ENCODE measurements at places on chromosomes 5 and 9. TPM values are rescaled to one million over a fixed set of nuclear protein-coding genes. Genes with fewer than 3 reads are reported as not detected.

DNA sequence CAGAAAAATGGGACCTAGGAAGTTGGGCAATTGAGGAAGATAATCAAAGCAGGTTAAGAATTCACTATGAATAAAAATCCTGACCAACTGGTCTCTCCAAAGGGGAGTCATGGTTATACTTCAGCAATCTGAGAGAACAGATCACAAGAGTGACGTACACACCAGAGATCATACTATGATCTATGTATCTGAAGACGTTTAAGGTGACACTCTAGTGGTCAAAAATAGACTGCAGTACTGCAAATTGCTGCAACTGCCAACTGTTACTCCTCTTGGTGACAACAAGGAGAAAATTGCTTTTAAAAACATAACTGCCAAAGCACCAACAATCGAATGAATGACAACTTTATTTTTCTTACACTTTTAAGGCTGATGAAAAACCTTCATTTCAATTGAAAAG, 4.9 kb downstream of the AK6 start:
- H3K36me3 ChIP-seq: peaks cover 11% of the 10 kb centered on the region
- H3K4me1 ChIP-seq: peaks cover 12% of the 10 kb centered on the region
- peak; percentile 20 for DNase-seq
- no peak overlapping the region for H3K27ac ChIP-seq
- H3K27me3 ChIP-seq: no peaks in the 10 kb centered on the region

- no peak for DNase-seq
- no peaks in the 10 kb centered on the region for H3K36me3 ChIP-seq
- H3K27ac ChIP-seq: no peak overlapping the region
- H3K27me3 ChIP-seq: no peaks in the 10 kb centered on the region
Measured at GRCh38 chr9:78150312-78150982, 85.4 kb upstream of the CEP78 start.

Gene CCNJL
- polyA plus RNA-seq: 14.1 TPM

Gene CARD9
- polyA plus RNA-seq: 2.1 TPM

DNA sequence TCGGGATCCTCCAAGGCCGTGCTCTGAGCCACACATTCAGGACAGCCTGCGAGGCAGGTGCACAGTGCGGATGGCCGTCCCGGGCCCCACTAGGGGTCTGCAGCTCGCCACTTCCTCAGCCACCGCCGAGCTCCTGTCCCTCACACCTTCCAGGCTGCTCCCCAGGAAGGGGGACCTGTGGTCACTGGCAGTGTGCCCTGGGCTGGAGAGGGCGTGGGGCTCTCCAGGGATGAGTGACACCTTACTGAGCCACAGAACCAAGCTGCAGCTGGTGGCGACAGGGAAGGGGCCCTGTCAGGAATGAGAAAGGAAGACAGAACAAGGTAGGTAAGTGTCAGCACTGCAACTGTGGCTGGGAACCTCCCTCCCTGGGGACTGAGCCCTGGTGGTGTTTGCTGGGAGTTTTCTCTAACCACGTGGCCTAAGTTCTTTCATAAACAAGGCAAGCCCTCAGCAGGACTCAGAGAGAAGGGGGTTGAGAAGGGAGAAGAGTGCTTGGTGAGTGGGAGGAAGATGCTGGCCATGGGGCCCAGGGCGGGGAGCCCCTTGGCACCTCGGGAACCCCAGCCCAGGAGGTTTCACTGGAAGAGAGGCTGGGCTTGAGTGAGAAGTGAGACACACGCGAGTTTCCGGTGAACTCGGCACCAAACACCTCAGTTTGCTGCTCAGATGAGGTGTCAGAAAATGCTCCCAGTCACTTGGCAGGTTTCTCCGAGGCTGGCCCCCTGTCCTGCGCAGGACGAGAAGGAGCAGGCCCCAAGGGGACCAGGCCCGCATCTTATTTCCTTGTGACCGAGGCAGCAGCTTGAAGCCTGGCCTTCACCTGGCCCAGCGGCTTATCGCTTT, 5.2 kb downstream of the IL13 start:
- H3K36me3 ChIP-seq: no peaks in the 10 kb centered on the region
- no peak overlapping the region for H3K4me3 ChIP-seq
- peaks cover 13% of the 10 kb centered on the region for H3K4me1 ChIP-seq
- no peaks in the 10 kb centered on the region for H3K27me3 ChIP-seq
- peak; percentile 23 for DNase-seq

DNA sequence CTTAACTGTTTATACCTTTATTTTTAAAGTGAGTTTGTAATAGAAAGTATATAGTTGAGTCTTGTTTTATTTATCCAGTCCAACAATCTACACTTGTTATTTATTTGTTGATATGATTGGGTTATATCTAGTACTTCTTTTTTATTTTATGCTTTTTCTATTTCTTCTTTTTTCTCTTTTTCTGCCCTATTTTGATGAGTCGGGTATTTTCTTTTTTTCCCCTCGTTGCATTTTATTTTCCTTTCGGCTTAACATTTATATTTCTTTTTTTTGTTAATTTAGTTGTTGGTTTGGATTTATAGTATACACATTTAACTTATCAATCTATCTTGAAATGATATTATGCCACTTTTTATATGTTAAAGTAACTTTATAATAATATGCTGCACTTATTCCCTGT, 111.7 kb upstream of the IZUMO3 start:
- no peak overlapping the region for H3K4me3 ChIP-seq
- H3K36me3 ChIP-seq: no peaks in the 10 kb centered on the region
- no peaks in the 10 kb centered on the region for H3K4me1 ChIP-seq
- H3K27me3 ChIP-seq: no peaks in the 10 kb centered on the region

DNA sequence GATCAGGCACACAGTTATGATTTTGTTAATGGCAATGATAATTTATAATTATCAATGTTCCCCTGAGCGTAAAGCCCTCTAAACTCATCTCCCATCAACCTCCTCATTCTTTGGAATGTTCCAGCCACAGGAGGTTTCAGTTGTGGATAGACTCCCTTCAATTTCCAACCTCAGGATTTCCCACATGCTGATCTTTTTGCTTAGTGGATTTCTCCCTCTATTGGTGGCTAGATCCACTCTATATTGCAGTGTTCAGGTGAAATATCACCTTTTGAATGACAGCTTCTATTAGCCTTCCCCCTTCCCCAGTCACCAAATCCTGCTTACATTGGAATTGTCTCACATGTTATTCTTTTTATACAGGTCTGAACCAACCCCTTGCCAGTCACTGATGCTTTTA, 113.9 kb downstream of the CDH10 start:
- no peak for DNase-seq
- H3K36me3 ChIP-seq: no peaks in the 10 kb centered on the region
- H3K4me3 ChIP-seq: no peak overlapping the region
- no peaks in the 10 kb centered on the region for H3K27me3 ChIP-seq

Gene SV2C
- not detected for polyA plus RNA-seq

DNA sequence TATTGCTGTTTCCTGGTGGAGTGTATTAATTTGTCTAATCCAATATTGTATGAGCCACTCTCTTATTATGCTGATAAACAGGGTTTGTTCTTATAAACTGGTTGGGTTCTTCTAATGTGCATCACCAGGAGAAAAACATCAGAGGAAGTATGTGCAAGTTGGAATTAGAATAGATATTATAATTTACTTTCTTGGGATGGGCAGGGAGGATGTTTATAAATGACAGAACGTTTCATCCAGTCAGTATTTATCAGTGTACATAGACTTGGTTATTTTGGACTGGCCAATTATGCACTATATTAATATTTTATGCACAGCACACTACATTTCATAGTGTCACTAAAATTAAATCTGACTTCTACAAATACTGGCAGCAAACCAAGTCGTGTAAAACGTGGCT, 495.8 kb downstream of the PSAT1 start:
- H3K27ac ChIP-seq: no peak overlapping the region
- H3K4me3 ChIP-seq: no peak overlapping the region
- DNase-seq: no peak
- no peaks in the 10 kb centered on the region for H3K36me3 ChIP-seq
- no peaks in the 10 kb centered on the region for H3K27me3 ChIP-seq
- H3K4me1 ChIP-seq: no peaks in the 10 kb centered on the region

Gene PIP5K1B
- polyA plus RNA-seq: 2.0 TPM

GRCh38 chr5:34553581-34553980, 102.5 kb upstream of the RAI14 start:
- no peak overlapping the region for H3K4me3 ChIP-seq
- H3K4me1 ChIP-seq: no peaks in the 10 kb centered on the region
- no peak for DNase-seq
- no peak overlapping the region for H3K27ac ChIP-seq

Gene PLCXD3
- polyA plus RNA-seq: 7.9 TPM

GRCh38 chr5:132495667-132496190, 5.2 kb upstream of the IRF1 start:
- H3K4me1 ChIP-seq: peaks cover 5% of the 10 kb centered on the region
- H3K4me3 ChIP-seq: peak overlapping the region; percentile 36
- H3K27me3 ChIP-seq: peaks cover 2% of the 10 kb centered on the region
- peak; percentile 80 for DNase-seq

DNA sequence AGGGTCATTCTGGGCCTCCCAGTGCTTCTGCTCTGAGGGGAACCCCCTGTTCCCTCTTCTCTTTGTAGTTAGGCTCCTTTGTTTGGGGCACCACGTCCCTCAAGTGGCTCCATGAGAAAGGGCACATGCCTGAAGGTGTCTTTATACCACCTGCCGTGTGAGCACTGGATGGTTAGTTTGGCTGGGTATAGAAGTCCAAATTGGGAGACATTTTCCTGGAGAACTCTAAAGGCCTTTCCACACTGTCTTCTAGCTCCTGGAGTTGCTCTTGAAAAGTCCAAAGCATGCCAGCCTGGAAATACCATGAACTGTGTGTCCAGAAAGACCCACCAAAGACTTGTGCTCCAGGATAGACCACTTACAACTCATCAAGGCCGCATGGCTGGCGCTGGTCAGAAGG, 11.1 kb upstream of the CCDC187 start:
- no peaks in the 10 kb centered on the region for H3K4me1 ChIP-seq
- DNase-seq: no peak
- H3K36me3 ChIP-seq: no peaks in the 10 kb centered on the region

- no peaks in the 10 kb centered on the region for H3K27me3 ChIP-seq
- no peaks in the 10 kb centered on the region for H3K36me3 ChIP-seq
- no peaks in the 10 kb centered on the region for H3K4me1 ChIP-seq
Measured at GRCh38 chr5:131373265-131373664, 109.4 kb downstream of the CDC42SE2 start.

DNA sequence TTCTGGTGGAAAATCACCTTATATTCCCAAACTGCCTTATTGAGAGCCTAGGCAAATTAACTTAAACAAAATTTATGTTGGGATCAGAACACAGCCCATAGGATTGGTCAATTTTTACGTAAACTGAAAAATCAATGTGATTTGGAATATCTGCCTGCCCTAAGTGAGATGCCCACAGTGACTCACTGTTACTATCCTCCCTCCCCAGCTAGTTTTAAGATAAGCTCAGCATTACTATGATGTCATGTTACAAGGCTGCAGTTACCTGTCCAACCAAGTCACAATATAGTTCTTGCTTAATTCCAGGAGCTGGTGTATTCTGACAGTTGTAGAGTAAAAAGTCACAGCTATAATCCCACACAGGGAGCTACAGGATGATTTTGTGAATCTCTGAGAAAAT, 23.1 kb downstream of the SKP1 start:
- H3K27me3 ChIP-seq: no peaks in the 10 kb centered on the region
- no peak overlapping the region for H3K27ac ChIP-seq
- DNase-seq: no peak
- no peak overlapping the region for H3K4me3 ChIP-seq

Gene S1PR3
- polyA plus RNA-seq: 10.9 TPM

Data from cardiac muscle cell (in vitro differentiated cells and primary cell).